ENCODE measurements at places on chromosomes 4 and X. TPM values are rescaled to one million over a fixed set of nuclear protein-coding genes. Genes with fewer than 3 reads are reported as not detected.

DNA sequence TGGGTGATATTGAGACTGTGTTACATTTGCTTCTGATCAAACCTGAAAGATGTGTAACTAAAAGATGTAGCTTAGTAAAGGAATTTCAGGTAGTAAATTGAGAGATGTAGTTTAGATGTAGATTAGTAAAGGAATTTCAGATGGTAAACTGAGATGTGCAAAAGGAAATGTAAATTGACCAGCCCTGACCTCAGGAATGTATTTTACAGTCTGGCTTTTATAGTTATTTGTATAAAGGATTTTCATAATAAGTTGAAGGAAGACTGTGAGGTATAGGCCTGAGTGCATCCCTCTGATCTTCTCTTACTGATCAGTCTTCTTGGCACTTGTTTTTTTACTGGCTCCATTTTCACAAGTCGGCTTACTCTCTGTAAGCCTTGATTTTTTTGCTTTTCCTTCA is 3.2 kb downstream of the KLHL2 start:
- DNase-seq: no peak

Gene DSPP
- total RNA-seq: not detected

Gene CSAG3
- total RNA-seq: not detected

Gene LRCH2
- total RNA-seq: 5.2 TPM

Gene F8
- total RNA-seq: 45.7 TPM

Gene KLB
- 1.7 TPM for total RNA-seq

Measured in left cardiac atrium (tissue), 4 donors.